ENCODE measurements at places on chromosomes 3 and 15.

DNA sequence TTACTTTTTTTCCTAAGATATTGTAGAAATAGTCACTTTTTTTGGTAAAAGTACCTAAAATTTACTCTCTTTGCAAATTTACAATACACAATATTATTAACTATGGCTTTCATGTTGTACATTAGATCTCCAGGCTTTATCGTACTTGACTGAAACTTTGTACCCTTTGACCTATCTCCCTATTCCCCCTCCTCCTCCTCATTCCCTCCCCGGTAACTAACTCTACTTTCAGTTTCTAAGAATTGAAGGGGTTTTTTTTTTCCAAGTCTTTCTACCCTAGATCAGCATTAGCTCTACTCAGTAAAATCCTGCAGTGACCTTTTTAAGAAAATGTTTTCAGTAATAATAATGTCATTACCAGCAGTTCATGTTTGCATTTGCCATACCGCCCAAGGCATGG lies 10.1 kb downstream of the HACL1 start:
- no peak for DNase-seq

DNA sequence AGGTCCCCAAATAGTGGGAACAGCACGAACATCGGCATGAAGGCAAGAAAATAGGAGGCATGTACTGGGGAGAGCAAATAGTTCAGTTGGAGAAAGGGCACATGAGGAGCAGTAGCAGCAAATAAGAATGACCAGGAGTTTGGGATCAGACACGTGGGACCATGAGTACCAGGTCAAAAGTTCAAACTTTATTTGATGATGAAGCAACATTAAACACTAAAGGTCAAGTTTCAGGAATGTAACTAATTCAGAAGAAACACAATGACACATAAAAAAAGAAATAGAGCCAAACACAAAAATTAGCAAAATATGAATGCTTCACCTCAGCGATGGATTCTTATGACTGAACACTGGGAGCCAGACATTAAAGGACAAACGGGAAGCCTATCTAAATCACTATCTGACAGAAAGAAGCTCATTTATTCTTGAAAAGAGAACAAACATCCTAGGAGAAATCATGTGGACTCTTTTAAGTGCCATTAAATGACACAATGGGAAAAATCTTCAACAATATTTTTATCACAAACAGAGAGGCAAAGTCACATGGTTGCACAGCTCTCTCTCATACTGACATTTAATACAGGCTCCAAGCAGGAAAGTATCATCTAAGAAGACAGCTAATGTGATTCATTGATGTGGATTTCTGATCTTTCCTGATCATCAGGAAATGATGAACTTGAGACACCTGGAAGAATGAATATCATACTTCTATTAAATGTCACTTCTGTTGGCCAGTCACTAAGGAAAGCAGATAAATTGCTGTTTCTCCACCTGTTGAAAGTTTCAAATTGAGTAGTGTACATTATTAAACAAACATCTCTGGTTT lies 216.9 kb upstream of the THBS1 start:
- DNase-seq = no peak

DNA sequence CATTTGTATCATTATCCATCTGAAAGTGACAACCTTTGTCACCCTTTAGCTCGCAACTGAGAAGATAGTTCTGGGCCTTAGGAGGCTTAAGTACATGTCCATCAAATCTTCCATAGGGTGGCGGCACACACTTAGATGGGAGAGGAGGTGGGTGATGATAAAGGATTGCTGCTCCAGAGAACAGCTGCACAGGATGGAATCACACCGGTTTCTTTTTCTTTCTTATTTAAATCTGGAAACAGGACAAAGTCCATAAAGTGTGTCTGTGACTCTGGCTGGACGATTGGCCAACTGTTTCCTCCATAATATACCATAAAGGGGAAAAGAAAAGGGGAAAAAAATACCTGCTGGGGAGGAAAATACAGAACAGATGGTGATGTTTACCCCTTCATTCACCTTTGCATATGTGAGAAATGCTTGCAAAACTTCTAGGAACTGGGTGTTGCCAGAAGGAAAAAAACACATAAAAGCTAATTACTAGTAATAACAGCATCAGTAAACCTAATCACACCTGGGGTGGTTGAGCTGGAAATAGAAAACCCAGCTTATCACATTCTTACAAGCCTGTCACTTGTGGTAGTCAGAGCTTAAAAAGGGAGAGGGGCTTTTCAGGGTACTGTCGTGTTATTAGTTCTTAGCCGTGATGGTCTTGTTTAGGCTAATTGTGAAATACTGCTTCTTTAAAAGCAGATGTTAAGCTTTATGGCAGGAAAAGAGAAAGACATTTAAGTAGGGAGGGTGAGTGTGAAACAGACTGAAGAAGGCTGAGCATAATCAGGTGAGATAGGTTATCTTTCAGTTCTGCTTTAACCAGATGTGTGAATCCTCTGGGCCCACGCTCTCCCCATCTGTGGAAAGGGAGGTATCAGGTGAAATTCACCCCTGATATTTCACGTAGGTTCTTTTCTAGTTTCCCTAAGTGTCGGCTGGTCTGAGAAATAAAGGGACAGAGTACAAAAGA lies 16.7 kb downstream of the C2CD4A start:
- no peak for DNase-seq

- no peak for DNase-seq
Measured at GRCh38 chr3:141552440-141552991, 65.7 kb downstream of the RASA2 start.

- DNase-seq = no peak
Measured at GRCh38 chr15:66897416-66897815, 168.0 kb upstream of the SMAD3 start.

DNA sequence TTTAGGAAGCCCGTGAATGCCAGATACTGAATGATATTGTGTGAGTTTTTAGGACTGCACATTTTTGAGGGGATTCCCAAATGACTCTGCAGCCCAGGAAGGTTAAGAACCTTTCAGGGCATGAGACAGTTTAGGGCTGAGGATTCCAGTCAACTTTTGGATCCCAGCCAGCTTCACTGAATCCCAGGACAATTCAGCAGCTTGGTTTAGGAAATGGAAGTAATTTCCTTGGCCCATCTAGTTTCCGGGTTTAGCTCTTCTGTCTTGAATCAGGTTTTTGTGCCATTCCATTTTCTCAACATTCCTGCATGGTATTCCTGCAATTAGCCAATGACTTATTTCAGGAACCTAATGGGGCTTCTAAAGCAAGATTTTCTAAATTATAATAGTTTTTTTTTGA lies 253.9 kb downstream of the LSAMP start:
- no peak for DNase-seq

- no peak for DNase-seq
Measured at GRCh38 chr3:48244461-48244860, 3.6 kb downstream of the ZNF589 start.

GRCh38 chr3:35500641-35501350 lies 138.5 kb upstream of the ARPP21 start:
- DNase-seq = no peak

DNA sequence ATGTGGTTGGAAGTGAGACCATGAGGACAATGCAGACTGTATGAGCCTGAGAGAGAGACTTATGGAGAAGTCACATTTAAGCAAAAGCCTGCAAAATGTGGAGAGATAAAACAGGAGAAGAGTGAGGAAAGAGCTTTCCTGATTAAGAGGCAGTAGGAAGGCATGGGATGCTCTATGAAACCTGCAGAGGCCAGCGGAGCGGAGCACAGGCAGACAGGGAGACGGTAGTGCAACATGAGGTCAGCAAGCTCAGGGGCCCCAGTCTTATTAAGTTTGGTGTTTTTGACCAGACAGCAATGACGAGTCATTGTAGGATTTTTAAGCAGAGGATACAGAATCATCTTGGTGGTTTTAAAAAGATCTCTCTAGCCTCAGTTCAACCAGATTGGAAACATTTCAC lies 721.5 kb upstream of the GOLIM4 start:
- DNase-seq = no peak

All from mesothelial cell of epicardium (in vitro differentiated cells).